ENCODE measurements at places on chromosomes 12 and 14.

DNA sequence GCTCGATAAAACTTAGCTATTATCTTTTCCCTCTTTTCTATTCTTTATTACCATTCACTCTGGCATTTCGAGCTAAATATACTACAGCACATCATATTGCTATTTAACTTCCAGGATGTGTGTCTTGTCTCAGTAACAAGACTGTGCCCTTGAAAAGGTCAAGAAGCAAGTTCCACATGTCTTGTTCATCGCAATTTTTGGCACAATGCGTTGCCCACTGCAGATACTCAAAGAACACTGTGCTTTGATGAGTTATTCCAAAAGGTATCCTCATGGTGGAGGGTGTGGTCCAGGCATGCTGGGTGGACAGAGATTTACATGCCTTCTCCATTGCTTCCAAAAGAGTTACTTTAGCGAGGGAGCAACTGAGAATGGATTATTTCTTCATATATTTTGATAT lies 6.6 kb downstream of the E2F7 start:
- DNase-seq, result no peak

- no peak for DNase-seq
Measured at GRCh38 chr12:2347844-2348481, 295.2 kb downstream of the CACNA1C start.

GRCh38 chr12:113066813-113067400 lies 10.4 kb downstream of the DTX1 start:
- no peak for DNase-seq

- no peak for DNase-seq
Measured at GRCh38 chr14:74506411-74506851, 12.9 kb downstream of the ISCA2 start.

DNA sequence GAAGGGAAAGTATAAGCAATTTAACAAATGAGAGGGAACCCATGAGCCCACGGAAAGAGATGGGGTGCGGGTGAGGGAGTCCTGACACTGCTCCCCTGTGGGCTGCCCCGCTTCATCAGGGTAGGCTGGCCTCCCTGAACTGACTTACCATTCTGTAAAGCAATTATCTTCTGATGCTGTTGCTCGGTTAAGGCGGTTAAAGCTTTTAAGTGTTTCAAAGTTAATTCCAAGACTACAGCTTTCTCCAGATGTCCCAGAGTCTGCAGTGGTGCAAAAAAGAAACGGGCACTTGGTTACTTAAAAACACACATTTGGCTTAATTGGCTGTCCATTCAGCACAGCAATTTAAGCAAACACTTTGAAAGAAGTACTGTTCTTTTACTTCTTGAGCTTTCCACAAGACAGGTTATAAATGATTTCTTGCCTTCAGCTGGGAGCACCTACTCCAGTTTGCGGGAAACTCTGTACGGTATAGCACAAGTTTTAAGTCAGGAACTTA lies 1.3 kb downstream of the BHLHE41 start:
- DNase-seq, result no peak

All from COLO829 (cell line).